ENCODE measurements at places on chromosomes 16 and 17. TPM values are rescaled to one million over a fixed set of nuclear protein-coding genes. Genes with fewer than 3 reads are reported as not detected.

The NME2 gene
- 486 TPM for total RNA-seq

GRCh38 chr16:22673421-22673831 is 140.5 kb upstream of the HS3ST2 start:
- DNase-seq = no peak

GRCh38 chr17:40319651-40320540 is 10.9 kb downstream of the RARA start:
- DNase-seq = no peak

The CIBAR2 gene
- total RNA-seq = not detected

DNA sequence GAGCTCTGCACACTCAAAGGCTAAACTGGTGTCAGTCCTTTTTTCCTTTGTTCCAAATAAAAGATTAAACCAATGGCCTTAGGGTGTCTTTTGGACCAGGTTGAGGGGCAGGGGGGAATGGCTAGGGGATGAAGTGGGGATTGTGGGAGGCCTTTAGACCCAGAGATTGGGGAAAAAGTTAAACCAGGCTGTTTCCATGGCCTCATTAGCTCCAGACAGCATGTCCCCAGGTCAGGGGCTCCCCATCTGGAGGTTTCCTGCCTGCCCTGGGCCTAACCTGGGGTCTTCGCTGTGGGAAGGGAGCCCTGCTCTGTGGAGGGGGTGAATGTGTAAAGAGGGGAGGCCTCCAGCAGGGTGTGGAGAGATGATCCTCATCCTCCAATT is 10.3 kb downstream of the FKBP10 start:
- no peak for DNase-seq

GRCh38 chr17:80970044-80970761 is 21.4 kb upstream of the CHMP6 start:
- DNase-seq = peak; percentile 17

The SHISA9 gene
- not detected for total RNA-seq

GRCh38 chr17:79741751-79742588 is 11.2 kb downstream of the ENPP7 start:
- DNase-seq = peak; percentile 42

DNA sequence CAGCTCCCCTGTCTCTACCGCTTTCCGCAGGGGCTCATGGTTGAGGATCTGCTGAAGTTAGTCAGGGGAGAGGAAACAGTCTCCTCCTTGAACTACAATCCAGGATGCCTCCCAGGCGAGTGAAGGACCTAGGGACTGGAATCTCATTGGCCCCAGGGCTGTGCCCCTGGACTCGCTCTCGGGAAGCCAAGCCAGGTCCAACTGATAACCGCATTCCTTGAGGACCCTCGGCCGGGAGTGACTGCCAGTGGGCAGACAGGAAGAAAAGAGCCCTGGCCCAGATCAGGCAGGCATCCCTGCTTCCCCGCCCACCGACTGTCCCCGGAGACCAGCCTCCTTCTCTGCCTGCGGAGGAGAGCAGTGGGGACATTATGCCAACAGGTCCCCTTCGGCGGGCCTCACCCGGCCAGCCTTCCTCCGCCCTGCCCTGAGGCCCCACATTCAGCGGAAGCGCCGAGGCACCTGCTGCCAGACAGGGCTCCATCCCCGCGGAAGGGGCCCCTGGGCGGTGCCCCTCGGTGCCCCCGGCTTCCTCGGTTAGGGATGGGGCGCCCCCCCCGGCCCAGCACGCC is 776 bp downstream of the LRRC75A start:
- no peak for DNase-seq

Measured in fibroblast of villous mesenchyme (primary cell).